ENCODE measurements at places on chromosomes 4 and X.

- DNase-seq = no peak
These were observed 863.8 kb upstream of the PABPC4L start for GRCh38 chr4:135065366-135065765.

GRCh38 chrX:85765651-85766050 lies 281.7 kb downstream of the CHM start:
- DNase-seq = no peak

DNA sequence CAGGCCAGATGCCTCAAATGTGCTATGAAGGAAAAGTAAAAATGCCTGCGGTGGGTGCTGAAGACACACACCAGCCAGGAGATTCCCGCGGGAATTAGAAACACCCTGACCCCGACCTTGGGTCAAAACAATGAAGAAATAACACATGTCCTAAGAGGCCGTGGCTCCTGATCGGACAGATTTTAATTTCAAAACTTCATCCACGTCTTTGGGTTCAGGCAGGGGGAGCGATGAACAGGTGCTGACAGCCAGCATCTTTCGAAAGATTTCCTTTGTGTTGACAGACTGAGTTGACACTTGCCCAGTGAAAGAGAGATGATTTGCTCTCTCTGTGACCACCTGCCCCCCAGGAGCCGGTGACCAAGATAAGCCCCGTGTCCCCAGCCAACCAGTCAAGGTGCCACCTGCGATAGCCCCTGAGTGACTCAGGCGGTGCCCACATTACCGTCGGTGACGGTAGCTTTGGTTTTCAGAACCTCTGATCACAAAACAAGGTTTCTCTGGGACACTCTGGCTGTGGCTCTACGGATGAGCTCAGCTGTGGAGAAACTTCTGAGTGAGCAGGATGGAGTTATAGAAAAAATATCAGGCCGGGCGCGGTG lies 11.0 kb upstream of the IL3RA start:
- no peak for DNase-seq

- DNase-seq = no peak
These were observed 419.6 kb upstream of the TENM3 start for GRCh38 chr4:181823645-181824044.

GRCh38 chr4:176422001-176422400 lies 102.2 kb downstream of the SPCS3 start:
- no peak for DNase-seq

DNA sequence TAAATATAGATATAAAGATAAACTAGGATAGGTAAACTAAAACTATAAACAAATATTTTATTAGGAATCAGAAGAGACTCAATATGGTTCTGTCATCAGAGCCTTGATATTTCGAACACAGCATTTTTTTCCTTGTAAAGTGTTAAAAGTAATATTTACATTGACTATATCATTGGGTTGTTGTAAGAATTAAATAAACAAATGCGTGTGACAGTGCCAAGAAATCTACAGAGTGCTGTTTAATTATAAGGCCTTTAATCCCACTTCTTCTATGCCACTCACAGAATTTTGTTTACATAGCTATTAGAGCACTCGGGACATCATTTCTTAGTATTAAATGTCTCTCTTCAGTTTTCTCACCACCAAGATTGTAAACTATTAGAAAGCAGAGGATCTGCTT lies 807.4 kb downstream of the FSTL5 start:
- no peak for DNase-seq

DNA sequence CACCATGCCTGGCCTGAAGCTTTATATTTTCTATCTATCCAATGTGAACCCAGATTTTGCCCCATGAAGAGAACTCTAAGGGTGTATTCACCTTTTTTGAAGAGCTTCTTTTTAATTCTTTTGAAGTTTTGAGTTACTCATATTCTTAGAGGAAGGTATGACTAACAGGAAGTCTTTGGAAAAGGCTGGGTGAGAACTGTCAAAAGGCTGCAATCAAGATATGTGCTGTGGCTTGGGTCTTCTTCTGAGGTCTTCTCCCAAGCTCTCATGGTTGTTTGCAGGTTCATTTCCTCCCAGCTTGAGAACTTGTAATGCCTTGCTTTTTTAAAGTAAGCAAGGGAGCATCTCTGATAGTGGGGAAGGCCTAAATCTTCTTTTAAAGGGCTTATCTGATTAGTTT lies 3.1 kb upstream of the C4orf17 start:
- no peak for DNase-seq

Data from immature natural killer cell (primary cell).